Aortic smooth muscle cell (primary cell): ENCODE measurements at places on chromosomes 16 and 17. TPM values are rescaled to one million over a fixed set of nuclear protein-coding genes. Genes with fewer than 3 reads are reported as not detected.

The KRT25 gene
- total RNA-seq = not detected in 2 replicates

The GRB7 gene
- 0.50 and 1.5 TPM in 2 replicates for total RNA-seq

The PPL gene
- 12.2 and 15.2 TPM in 2 replicates for total RNA-seq

The CFAP52 gene
- 0.06 and 0.53 TPM in 2 replicates for total RNA-seq
